ENCODE measurements at places on chromosomes 3 and 15. TPM values are rescaled to one million over a fixed set of nuclear protein-coding genes. Genes with fewer than 3 reads are reported as not detected.

- no peaks in the 10 kb centered on the region for H3K27me3 ChIP-seq
- H3K4me3 ChIP-seq, result no peak overlapping the region
- H3K36me3 ChIP-seq, result no peaks in the 10 kb centered on the region
- no peaks in the 10 kb centered on the region for H3K4me1 ChIP-seq
- no peak overlapping the region for H3K27ac ChIP-seq
These were observed 164.0 kb downstream of the IL20RB start for GRCh38 chr3:137121704-137122314.

GRCh38 chr3:58624550-58624949 is 42.0 kb downstream of the FAM3D start:
- no peaks in the 10 kb centered on the region for H3K27me3 ChIP-seq
- H3K27ac ChIP-seq, result no peak overlapping the region
- no peak for DNase-seq
- H3K4me3 ChIP-seq, result no peak overlapping the region
- H3K4me1 ChIP-seq, result no peaks in the 10 kb centered on the region
- H3K36me3 ChIP-seq, result no peaks in the 10 kb centered on the region

- no peak overlapping the region for H3K27ac ChIP-seq
- no peaks in the 10 kb centered on the region for H3K36me3 ChIP-seq
- no peaks in the 10 kb centered on the region for H3K27me3 ChIP-seq
- H3K4me1 ChIP-seq, result peaks cover 4% of the 10 kb centered on the region
- no peak overlapping the region for H3K4me3 ChIP-seq
- DNase-seq, result no peak
These were observed 169.0 kb downstream of the GHSR start for GRCh38 chr3:172279191-172279640.

- no peaks in the 10 kb centered on the region for H3K27me3 ChIP-seq
- DNase-seq, result no peak
- H3K27ac ChIP-seq, result no peak overlapping the region
These were observed 33.4 kb downstream of the ZXDC start for GRCh38 chr3:126442094-126442855.

DNA sequence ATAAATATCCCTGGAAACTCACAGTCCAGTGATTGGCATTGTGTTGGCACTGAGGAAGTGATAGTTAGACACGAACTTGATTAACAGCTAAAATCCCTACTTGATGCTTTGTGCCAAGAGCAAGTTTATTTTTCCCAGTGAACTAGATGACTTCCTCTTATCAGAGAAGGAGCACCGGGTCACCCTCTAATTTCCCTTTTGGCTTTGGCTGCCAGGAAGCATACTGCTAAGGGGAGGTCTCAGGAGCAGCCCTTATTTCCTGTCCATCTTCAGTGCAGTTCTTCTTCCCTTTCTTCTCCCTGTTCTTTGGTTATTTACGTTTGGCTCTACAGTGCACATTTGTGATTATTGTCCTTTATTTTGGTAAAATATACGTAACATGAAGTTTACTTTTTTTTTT is 13.0 kb downstream of the FBLN2 start:
- H3K4me3 ChIP-seq, result no peak overlapping the region
- H3K4me1 ChIP-seq, result no peaks in the 10 kb centered on the region
- no peak for DNase-seq
- H3K27me3 ChIP-seq, result no peaks in the 10 kb centered on the region
- no peak overlapping the region for H3K27ac ChIP-seq

DNA sequence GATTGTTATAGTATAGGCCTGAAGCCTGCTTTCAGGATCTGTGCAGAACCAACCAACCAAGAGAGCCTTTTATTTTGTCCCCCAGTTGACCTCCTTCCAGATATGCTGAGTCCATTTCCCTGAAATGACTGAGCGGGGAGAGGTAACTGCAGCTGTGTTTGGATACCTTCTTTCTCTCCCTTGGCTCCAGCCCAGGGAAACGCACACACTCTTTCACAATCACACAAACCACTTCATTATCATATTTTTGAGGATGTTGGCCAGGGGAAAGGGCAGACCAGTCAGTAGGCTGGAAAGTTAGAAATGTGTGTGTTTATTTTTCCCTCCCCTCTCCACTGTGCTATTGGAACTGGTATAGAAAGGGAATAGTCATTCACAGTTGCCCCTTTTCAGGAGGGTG is 417.7 kb upstream of the TBL1XR1 start:
- H3K4me1 ChIP-seq, result peaks cover 32% of the 10 kb centered on the region
- no peak overlapping the region for H3K4me3 ChIP-seq
- no peak for DNase-seq

The ZNF592 gene
- 18.8 TPM for total RNA-seq

The TMEM40 gene
- total RNA-seq, result 0.14 TPM

The SERPINI2 gene
- 2.5 TPM for total RNA-seq

The CELSR3 gene
- total RNA-seq, result 33.3 TPM

The C3orf20 gene
- not detected for total RNA-seq

The ELL3 gene
- 19.2 TPM for total RNA-seq

Data from GM23338 (cell line).